ENCODE measurements at places on chromosomes 11 and 22. TPM values are rescaled to one million over a fixed set of nuclear protein-coding genes. Genes with fewer than 3 reads are reported as not detected.

GRCh38 chr11:31959716-31960115 lies 131.2 kb upstream of the RCN1 start:
- DNase-seq = no peak

- no peak for DNase-seq
Observed at GRCh38 chr11:69075421-69076128, 26.8 kb downstream of the TPCN2 start.

TECTA gene
- total RNA-seq = 1.2 TPM

UPK3A gene
- total RNA-seq = not detected

FXYD6 gene
- total RNA-seq = 62.7 TPM

GRCh38 chr22:19432133-19432851 lies at the start of gene MRPL40:
Gene MRPL40, plus strand, starts transcription at chr22:19432545. Its CDS starts 10 bp downstream, at chr22:19432555.
- DNase-seq = peak; percentile 95

- DNase-seq = peak; percentile 12
Observed at GRCh38 chr11:18492888-18493287, 33.9 kb downstream of the TSG101 start.

INPP5J gene
- 6.2 TPM for total RNA-seq

GRCh38 chr11:117528097-117528721 lies 200.6 kb downstream of the CEP164 start:
- peak; percentile 82 for DNase-seq

DNA sequence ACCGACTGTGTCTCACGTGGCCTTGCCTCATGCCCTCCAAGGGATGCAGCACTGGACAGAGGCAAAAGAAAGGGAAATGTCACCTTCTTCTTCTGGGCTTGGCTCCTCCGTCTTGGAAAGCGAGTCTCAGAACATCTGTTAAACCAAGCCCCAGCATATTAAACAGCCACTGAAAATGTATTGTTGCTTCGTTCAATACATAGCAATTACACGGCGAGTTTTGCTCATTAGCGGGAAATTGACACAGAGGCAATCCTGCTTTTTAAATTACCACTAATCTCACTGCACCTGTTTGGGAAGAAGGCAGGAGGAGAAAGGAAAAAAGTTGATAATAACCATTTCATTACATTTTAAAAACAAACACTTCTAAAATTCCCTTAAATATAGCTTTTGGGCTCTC lies 72.1 kb downstream of the SEZ6L start:
- DNase-seq = no peak

EIF1AD gene
- total RNA-seq = 37.5 TPM

- no peak for DNase-seq
Observed at GRCh38 chr11:71322192-71322735, 69.9 kb upstream of the SHANK2 start.

EXPH5 gene
- total RNA-seq = 9.5 TPM

RIMBP3C gene
- total RNA-seq = 0.22 TPM

CHRNA10 gene
- total RNA-seq = 1.2 TPM

RAG1 gene
- 1.9 TPM for total RNA-seq

DNA sequence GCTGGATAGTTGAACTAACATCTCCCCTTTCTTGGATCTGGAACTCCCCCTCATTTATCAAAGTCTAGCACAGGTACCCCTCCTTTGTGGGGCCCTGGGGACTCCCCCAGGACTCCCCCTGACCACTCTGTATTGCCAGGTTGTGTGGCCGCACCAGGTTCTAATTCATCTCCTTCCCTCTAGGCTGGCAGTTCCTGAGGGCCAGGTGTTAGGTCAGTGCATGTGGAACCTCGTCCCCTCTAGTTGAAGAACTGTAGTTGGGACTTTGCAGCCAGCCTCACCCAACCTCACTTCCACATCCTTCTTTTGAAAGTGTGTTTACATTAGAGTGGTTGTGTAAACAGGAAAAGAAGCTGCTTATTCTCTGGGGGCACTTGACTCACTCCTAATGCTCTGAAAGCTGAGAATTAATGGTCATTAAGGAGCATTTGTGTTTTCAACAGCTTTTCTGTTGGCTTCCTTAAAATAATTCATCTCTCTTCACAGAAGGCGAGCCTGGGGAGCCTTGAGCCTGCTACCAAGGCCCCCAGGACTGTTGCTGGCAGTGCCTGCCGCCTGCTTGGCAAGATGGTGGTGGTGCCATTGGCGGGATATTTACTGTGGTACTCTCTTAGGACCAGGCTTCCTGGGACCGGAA lies 11.8 kb downstream of the UPB1 start:
- peak; percentile 38 for DNase-seq

SPTBN2 gene
- total RNA-seq = 64.9 TPM

- DNase-seq = no peak
Observed at GRCh38 chr22:50179937-50180726, 5.6 kb upstream of the TRABD start.

GRCh38 chr22:44159221-44159620 lies 21.5 kb upstream of the PARVG start:
- no peak for DNase-seq

MS4A6A gene
- total RNA-seq = 145 TPM

SYTL2 gene
- total RNA-seq = 187 TPM

CRYBB1 gene
- total RNA-seq = 1.7 TPM

DNA sequence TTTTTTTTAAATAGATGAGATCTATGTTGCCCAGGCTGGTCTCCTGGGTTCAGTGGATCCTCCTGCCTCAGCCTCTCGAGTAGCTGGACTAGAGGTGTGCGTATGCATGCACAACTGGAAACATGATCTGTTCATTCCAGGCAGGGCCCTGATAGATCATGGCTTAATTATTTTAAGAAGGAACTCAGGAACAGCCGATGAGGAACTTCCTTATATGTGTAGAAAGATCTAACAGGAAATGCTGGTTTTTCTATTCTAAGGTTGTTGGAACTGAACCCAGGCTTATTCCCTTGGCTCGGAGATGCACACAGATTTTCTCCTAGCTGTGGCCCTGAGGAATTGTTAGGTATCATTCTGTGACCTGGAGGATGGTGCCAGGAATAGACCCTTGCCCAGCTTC lies 32.4 kb downstream of the SPECC1L start:
- no peak for DNase-seq

GRCh38 chr22:32119568-32120235 lies 39.4 kb downstream of the C22orf42 start:
- DNase-seq = no peak

- no peak for DNase-seq
Observed at GRCh38 chr22:40967111-40967760, 16.1 kb downstream of the RBX1 start.

- DNase-seq = no peak
Observed at GRCh38 chr11:13091804-13092203, 82.7 kb downstream of the RASSF10 start.

GRCh38 chr22:36411589-36412258 lies 24.0 kb upstream of the MYH9 start:
- DNase-seq = no peak

INSC gene
- 0.41 TPM for total RNA-seq

SLC22A8 gene
- total RNA-seq = 0.41 TPM

SCGB2A2 gene
- total RNA-seq = not detected

DNA sequence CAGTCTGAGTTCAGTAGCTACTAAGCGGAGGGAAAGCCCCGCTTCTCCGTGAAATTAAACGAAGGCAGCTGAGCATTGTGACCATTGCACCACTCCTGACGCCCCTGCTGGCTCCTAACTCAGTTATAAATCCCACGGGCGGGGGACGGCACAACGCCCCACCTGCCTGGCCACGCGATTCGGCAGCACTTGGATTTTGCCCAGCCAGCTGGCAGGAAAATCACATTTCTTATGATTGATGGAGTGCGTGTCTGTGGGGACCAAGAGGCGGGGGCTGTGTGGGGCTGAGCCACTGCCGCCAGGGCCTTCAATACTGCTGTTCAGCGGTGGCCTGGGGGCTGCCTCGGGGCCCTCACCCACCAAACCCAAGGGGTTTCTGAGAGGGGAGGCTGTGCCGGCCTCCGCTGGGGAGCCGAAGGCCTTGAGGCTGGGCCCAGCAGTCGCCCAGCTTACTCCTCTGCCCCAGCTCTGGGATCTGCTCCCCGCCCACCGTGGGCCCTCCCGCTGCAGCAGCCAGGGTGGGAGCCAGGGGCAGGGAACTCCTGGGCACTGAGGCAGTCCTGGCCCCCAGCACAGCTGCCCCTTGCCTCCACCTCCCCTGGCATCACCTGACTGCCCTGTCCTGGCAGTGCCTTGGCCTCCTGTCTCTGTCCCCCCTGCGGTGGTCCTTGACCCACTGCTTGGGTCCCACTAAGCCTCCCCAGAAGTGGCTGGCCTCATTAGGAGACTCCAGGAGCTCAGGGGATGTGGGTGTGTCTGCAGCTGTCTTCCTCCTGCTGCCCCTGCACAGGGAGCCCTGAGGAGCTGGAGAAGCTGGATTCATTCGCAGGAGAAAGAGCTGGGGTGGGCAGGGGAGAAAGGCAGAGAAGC lies 30.7 kb downstream of the SHISAL1 start:
- DNase-seq = no peak

DNA sequence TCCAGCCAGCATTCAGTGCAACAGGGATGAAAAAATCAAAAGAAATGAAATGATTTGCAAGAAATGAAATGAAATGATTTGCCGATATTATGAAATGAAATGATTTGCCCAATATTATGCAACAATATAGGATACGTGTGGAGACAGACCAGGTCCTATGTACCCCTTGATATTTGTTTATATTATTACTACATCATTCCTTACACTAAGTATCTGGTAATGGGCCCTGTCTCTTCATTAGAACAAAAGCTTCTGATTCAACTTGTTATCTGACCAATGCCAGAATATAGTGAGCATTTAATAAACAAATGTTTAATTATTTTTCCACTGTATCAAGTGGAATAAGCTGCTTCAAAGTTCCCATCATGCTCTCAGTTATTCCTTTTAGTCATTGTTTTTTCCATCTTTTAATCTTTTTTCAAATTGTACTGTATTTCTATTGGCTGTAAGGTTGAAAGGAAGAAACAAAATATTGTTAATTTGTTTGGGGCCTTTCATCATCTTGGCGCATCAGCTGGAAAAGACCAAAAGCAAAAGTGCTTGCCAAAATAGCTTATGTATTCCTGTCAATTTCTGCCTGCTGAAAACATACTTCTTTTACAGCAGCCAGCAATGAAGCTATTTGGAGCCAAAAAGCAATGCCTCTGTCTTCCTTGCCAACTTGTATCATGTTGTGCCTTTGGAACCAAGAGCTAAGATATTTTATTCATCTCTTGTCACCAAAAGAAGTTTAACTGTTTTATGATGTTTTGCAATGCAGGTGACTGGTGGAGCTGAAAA lies 2314.9 kb downstream of the LRRC4C start:
- no peak for DNase-seq

GRCh38 chr11:76596652-76597051 lies 73.9 kb downstream of the LRRC32 start:
- no peak for DNase-seq

KDM4E gene
- total RNA-seq = not detected

- no peak for DNase-seq
Observed at GRCh38 chr11:86440305-86440716, 65.6 kb downstream of the CCDC81 start.

Data from kidney (tissue), 22 donors.